Omental fat pad (tissue), 4 donors: ENCODE measurements at places on chromosomes 7 and 10.

DNA sequence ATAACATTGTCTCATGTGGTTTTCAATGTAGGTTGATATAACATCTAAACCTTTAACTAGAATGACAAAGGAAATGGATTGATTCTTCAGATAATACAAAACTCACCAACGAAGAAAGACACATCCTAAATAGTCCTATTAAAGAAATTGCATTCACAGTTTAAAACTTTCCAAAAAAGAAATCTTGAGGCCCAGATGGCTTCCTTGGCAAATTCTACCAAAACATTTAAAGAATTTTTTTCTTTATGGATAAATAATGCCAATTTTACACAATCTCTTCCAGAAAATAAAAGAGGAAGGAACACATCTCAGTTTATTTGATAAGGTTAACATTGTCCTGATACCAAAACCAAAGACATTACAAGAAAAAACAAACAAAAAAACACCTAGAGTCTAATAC lies 349.5 kb downstream of the CALN1 start:
- DNase-seq, result no peak

GRCh38 chr7:50314836-50315592 lies 10.5 kb downstream of the IKZF1 start:
- DNase-seq, result no peak

- no peak for DNase-seq
Observed at GRCh38 chr7:107977048-107977447, 25.9 kb downstream of the LAMB1 start.

DNA sequence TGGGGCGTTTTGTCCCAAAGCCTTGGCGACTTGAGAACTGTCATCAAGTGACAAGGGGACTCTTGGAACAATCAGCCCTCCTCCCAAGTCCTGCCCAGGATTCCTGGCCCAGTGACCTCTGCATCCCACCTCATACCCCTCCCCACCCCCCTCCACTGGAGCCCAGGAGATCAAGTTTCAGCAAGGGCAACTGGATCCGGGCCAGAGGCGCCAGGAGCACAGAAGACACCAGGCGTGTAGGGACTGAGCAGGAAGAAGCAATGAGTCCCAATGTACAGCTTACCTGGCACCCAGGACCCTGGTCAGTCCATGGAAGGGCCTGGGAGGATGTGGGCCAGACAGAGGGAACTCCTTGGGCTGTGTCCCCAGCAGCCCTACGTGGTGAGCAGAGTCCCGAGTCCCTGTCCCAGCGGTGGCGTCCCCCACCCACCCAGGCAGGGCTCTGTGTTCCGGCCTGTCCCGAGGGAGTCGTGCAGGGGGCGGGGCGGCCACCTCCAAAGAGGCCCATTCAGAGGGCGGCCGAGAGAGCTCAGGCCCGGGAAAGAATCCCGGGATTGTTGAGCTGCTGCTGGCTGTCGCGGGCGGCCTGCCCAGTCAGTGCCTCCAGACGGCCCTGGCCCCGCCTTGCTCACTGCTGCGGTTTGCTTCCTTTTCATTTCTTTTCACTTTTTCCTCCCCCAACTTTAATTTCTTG lies 254.1 kb downstream of the TNS3 start:
- DNase-seq, result no peak

GRCh38 chr10:127364034-127364433 lies 167.6 kb upstream of the INSYN2A start:
- DNase-seq, result no peak

DNA sequence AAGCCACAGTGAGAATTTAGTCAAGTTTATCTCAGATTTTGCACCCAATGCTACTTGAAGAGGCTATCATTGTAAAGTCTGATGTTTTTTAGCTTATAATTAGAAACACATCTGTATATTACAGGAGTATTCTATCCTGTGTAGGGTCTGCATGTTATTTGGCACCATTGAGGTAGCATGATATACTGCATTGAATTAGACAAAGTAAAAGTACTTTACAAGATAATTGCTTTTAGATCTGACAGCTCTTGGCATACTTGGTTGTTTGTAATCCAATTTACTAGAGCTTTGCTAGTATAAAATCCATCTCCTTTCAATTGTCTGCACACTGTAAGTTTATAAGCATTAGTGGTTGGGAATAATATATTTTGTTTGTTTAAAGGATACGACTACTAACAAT lies 714.3 kb downstream of the ANKRD7 start:
- no peak for DNase-seq

DNA sequence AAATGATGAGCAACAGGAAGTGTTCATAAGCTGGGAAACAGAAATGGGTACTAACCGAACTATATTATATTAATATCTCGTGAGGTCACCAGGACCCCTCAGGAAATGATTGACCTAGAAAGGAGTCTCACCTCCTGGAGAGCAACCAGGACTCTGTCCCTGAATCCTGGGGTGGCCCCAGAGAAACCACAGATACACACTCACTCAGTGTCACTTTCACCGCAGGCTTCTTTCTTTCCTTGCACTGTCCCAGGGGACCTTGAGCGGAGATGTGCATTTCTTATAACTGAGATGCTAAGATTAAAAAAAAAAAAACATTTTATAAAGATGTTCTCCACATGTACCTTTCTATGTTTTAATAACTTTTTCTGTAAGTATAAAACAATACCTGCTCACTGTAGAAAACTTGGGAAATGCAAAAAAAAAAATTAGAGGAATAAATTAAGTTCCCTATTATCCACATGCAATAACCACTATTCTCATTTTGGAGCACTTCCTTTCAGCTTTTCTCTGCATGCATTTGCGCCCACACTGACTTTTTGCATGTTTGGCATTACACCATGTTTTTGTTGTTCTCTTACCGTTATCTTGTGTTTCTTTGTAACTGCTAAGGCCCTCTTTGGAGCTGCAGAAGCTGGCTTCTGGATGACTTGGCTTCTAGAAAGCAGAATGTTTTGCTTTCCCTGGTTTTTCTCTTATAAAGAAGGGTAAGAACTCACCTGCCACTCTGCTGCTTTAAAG lies 15.0 kb downstream of the NOD1 start:
- no peak for DNase-seq
